T1000 (cell line): ENCODE measurements at places on chromosomes 13 and 19.

DNA sequence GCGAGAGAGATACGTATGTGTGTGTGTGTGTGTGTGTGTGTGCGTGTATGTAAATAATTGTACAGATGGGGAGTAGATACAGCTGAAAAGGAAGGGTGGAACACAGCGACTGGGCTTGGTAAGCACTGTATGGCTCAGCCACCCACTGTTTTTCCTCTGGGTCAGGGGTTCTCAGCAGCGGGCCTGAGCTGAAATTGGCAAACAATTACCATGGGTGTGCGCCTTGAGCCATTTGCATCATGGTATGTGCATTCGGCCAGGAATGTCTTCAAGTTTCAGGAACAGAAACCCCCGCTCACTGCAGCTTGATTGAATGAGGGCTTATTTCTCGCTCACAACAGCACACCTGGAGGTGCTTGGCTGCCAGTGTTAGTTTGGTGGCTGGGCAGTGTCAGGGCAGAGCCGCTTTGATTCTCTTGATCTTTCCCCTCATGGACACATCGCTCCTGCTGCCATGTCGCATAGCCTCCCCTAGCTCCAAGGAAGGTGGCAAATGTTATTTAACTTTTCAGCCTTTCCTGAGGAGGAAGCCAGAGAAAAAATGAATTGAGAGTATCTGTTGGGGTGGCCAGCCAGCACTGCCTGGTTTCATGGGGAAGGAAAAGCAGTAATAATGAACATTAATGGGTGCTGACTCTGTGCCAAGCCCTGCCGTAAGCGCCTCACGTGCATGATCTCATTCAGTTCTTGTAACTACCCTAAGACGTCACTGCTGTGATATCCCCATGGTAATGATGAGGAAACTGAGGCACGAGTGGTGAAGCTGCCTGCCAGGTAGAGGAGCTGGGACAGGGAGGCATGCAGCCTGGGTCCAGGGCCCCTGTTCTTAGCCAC, 126.9 kb downstream of the SIPA1L3 start:
- DNase-seq, result no peak

GRCh38 chr19:45469132-45469944, 1.5 kb downstream of the FOSB start:
- DNase-seq, result peak; percentile 81

DNA sequence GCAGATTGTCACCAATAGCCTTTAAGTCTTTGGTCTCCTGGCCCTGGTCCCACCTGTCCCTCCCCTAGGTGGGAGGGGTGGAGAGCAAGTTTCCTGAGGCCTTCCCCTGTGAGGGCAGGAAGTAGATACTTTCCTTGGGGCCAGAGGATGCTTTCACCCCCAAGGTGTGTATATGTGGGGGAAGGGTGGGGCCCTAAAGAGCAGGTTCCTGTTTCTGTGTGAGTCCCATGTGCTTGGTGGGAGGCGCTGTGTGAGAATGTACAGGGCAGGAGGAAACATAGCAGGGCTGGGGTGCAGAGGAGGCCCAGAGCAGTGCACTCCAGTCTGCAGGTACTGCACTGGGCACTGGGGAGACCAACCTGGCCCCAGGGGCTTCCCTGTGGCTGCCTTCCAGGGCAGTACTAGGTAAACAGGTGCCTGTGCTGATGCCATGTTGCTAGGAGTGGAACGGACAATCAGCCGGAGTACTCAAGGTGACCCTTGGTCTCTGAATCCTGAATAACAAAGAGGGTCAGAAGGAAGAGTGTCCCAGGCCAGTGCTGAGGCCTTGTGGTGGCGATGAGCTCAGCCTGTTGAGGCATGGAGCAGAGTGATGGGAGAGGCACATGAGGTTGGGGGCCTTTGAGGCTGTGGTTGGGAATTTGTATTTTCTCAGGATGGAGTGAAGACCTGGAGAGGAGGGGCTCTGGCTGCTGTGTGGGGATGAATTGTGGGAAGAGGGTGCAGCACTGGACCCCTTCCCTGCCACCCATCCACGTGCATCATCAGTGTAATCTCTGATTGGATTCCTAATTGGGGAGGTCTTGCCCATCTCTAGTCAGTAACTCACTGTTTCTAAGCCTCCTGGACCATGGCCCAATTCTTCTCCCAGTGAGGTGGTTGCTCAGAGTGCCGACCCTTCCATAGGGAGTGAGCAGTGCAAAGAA, 5.1 kb downstream of the EGLN2 start:
- DNase-seq, result no peak

DNA sequence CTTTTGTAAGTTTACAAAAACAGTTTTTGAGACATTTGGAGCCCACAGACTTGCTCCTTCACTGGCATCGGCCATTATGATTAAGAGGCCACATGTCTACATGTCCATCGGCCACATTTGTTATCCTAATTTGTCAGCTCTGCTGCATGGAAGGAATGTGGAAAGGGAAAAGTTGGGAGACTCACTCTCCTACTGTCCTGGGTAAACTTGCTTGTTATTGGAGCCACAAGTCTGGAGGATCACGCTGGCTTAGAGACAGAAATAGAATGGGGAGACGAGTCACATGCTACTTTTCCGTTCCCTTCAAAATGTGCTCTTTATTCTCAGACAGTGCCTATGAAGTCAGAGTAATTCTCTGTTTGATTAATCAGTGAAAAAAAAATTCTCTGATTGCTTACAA, 741.2 kb upstream of the PCDH9 start:
- DNase-seq, result no peak

DNA sequence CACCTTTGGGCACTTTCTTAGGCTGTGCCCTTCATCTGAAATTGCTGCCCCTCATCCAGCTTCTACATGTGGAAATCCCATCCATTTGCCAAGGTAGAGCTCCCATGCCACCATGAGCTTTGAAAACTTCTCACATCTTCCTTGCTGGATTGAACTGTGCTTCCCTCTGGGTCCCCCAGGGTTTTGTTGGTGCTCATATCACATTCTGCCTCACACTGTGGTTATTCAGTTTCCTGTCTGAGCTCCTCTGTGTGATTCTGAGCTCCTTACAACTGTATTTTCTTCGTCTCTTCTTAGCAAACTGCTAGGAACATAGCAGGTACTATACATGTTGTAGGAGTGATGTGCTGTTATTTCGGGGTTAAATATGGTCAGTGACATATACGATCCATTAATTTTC, 74.9 kb upstream of the KL start:
- DNase-seq, result no peak

GRCh38 chr19:16375157-16375935, 50.7 kb downstream of the KLF2 start:
- no peak for DNase-seq

GRCh38 chr19:3250675-3251074, 26.2 kb downstream of the CELF5 start:
- no peak for DNase-seq

- DNase-seq, result peak; percentile 45
These were observed 51.3 kb downstream of the WDR87 start for GRCh38 chr19:37855098-37855497.

- DNase-seq, result no peak
These were observed 36.1 kb downstream of the GADD45B start for GRCh38 chr19:2511991-2512390.

DNA sequence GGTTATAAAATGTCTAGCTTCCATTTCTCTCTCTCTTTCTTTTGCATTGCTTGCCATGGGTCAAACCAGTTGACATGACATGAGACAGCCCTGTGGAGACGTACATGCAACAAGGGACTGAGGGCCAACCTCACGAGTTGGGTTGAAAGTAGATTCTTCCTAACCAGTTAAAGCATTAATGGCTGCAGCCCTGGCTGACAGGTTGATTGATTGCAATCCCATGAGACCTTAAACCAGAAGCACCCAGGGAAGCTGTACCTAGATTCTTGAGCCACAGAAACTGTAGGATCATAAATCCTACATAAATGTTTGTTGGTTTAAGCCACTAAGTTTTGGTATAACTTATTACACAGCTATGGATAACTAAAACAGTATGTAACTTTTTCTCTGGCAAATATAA, 373.8 kb downstream of the DACH1 start:
- no peak for DNase-seq

DNA sequence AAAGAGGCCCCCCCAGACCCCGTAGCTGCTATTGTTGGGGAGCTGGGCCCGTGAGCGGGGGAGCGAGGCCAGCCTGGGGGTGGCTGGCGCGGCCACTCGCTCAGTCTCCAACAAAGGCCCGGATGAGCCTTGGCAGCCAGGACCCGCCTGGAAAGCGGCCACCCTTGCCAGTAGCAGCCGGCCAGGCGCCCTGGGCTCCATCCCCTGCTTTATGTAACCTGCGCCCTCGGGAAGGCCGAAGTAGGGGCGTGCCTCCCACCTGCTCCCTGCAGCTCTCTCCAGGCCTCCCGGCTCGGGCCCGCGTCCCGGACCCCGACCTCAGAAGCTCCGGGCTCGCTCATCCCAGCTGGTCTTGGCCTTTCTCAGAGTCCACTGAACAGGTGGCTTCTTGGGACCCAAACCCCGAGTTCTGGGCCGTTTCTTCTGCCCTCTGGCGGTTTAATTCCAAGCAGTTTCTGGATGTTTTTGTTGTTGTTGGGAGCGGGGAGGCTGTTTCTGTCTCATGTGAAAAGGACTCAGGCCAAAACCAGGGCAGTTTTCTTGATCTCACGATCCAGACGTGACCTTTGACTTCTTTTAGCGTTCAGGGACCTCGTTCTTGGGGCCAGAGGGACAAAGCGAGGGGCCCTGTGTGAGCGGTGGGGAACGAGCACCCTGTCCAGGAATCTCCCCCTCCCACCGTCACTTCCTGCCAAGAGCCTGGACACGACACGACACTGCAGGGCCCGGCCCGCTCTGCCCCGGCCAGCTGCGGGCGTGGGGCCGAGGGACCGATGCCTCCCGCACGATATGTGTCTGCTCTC, 1.2 kb downstream of the CDC34 start:
- peak; percentile 27 for DNase-seq

DNA sequence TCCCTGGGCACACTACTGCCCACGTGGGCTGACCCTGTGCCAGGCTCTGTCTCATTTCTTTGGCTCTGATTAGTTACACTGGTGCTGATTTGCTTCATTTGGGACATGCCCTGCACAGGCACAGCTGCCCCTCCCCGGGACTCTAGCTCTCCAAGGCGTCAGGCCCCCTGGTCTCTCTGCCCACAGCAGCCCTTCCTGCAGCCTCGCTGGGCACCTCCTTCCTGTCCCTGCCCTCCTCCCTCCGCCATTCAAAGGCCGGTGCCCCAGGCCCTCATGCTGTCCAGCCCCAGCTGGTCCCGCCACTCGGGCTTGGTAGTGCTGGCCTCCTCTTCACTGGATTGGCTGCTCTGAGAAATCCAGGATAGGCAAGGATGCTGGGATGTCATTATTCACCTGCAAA, 73.1 kb downstream of the ERICH6B start:
- DNase-seq, result no peak

GRCh38 chr13:41608839-41609177, 151.5 kb downstream of the RGCC start:
- no peak for DNase-seq

DNA sequence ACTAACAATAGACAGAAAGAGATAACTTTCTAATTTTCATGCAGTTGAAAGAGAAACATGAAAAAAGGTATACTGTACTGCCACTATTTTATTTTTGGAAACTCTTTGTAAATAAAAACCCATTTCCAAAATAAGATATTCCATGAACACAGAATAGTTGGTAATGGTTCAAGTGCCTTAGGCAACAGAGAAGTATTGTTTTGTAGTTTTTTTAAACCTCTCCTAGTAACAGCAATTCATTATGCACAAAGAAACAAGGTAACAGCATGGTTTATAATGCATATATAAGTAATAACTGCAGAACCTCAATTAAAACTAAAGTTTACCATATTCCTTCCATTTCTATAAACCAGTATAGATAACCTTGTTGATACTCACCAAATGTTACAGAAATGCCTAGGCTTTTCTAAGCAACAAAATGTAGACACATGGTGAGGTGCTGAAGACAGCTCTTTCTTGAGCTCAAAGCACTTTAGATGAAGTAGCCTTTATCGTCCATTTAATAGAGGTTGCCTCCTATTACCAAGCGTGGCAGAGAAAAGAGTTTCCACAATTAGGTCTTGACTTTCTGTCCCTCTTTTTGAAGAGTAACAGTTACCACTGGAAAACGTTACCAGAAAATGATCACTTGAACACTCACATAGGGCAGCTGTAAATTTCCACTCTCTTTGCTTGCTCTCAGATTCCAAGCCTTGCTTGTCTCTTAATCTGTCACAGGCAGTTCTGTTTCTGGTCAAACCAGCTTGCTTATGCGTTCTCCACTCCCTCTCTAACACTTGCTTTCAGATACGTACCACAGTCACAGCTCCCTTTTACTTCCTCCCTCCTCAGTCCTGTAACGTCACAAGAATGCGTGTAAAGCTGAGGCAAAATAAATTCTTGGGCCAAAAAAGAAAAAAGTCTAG, 42.9 kb downstream of the CAB39L start:
- DNase-seq, result no peak

GRCh38 chr19:19115954-19116353, 22.3 kb downstream of the TMEM161A start:
- no peak for DNase-seq

- no peak for DNase-seq
These were observed 573 bp upstream of the STARD13 start for GRCh38 chr13:33286128-33286527.

DNA sequence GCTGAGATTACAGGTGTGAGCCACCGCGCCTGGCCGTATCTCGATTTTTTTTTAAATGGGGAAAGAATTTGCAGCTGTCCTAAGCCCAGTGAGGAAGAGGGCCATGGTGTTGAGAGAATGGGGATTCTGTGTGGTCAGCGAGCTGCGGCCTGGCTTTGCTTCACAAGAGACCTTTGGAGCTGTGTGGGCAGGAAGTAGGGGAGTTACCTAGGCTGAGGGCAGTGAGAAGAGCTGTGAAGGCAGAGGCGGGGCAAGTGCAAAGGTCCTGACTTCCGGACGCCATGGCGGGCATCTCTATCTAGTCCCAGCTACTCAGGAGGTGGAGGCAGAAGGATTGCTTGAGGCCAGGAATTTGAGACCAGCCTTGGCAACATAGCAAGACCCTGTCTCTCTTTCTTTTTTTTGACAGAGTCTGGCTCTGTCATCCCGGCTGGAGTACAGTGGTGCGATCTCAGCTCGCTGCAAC, 4.9 kb downstream of the AP2A1 start:
- DNase-seq, result no peak

DNA sequence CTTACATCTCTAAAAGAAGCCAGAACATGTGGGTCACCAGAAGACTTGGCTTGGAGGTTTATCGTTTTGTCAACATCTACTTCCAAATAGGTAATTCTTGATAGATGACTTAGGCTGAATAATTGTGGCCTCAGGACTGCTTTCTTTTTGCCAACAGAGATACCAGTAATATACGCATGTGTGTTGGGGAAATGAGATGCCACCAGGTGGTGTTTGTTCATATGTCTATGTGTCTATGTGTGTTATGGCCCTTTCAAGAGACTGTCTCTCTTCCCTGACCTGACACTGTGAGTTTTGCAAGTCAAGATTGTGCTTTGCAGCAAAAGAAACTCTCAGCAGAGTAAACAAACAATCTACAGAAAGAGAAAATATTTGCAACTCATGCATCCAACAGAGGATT, 31.6 kb upstream of the METTL21C start:
- no peak for DNase-seq

GRCh38 chr13:57045826-57046546, 94.7 kb upstream of the PRR20A start:
- no peak for DNase-seq

GRCh38 chr13:79384022-79384610, 21.9 kb downstream of the RBM26 start:
- no peak for DNase-seq
